ENCODE measurements at places on chromosomes 7 and 10. TPM values are rescaled to one million over a fixed set of nuclear protein-coding genes. Genes with fewer than 3 reads are reported as not detected.

Gene HBP1
- 78.4 TPM for total RNA-seq

Gene ABCB4
- 3.3 TPM for total RNA-seq

Gene KCP
- total RNA-seq, result 1.8 TPM

Gene GRK5
- total RNA-seq, result 54.1 TPM

Gene CAV1
- total RNA-seq, result 353 TPM

Gene AKR1C4
- total RNA-seq, result not detected

Gene MBL2
- total RNA-seq, result not detected

Gene HTR7
- total RNA-seq, result 0.94 TPM

Gene NPC1L1
- total RNA-seq, result 0.45 TPM

Gene SEMA3D
- total RNA-seq, result 15.9 TPM

Gene FAM149B1
- total RNA-seq, result 25.6 TPM

Gene ST8SIA6
- total RNA-seq, result 2.5 TPM

Gene NEUROD6
- not detected for total RNA-seq

Gene NIPSNAP2
- 47.4 TPM for total RNA-seq

Gene IFIT3
- 25.5 TPM for total RNA-seq

Gene SOSTDC1
- 1.4 TPM for total RNA-seq

Gene ZP3
- 1.7 TPM for total RNA-seq

Gene SPDYE5
- total RNA-seq, result not detected

Gene CTBP2
- 46.9 TPM for total RNA-seq

Gene GCK
- total RNA-seq, result 1.9 TPM
